ENCODE measurements at places on chromosomes 1 and 21.

DNA sequence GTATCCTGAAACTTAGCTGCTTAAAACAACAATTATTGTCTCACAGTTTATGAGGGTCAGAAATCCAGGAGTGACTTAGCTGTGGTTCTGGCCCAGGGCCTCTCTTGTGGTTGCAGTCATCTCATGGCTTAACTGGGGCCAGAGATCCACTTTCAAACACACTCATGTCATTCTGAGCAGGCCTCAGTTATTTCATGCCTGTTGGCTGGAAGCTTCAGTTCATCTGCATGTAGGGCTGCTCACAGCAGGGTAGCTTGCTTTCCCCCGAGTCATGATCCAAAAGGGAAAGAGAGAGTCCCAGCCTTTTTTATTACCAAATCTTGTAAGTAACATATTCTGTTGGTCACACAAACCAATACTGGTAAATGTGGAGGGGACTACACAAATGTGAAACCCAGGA, 96.6 kb upstream of the B3GALT2 start:
- DNase-seq = no peak

DNA sequence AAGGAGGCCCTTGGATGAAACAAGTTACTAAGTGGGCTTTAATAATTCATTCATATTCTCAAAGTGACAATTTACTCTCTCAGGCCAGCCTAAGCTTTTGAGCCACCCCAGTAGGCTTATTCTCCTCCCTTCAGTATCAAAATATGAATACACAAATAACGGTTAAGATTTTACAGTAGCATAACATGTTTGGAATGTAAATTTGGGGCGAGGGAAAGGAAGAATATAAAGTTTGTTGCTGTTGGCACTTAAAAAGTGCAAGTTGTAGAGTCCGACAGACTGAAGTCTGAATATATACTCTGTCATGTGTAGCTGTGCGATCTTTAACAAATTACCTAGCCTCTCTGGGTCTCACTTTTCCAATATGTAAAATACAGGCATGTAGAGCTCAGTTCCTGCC, 22.6 kb upstream of the MYSM1 start:
- no peak for DNase-seq

GRCh38 chr1:180988253-180988752, 34.4 kb downstream of the STX6 start:
- DNase-seq = no peak

DNA sequence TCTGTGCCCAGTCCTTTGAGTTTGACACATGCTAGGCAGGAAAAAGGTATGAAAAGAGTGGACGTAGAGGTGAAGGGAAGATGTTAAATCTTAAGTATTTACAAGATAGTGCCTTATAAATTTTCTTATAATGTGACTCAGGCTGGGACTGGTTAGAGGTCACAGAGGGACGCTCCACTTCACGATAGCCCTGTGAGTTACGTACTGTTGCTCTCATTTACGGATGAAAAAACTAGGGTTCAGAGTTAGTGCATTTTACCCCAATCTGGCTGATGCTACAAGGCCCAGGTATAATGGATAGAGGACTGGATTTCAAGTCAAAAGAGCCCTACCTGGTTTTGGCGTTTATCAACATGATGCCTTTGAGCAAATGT, 1.4 kb upstream of the TUT4 start:
- DNase-seq = no peak
